ENCODE measurements at places on chromosomes 11 and 22.
A peak's percentile ranks its signal among the peaks of the same experiment; 100 is the strongest.

GRCh38 chr11:111352935-111353710, 26.0 kb downstream of the POU2AF1 start:
- no peak for DNase-seq

DNA sequence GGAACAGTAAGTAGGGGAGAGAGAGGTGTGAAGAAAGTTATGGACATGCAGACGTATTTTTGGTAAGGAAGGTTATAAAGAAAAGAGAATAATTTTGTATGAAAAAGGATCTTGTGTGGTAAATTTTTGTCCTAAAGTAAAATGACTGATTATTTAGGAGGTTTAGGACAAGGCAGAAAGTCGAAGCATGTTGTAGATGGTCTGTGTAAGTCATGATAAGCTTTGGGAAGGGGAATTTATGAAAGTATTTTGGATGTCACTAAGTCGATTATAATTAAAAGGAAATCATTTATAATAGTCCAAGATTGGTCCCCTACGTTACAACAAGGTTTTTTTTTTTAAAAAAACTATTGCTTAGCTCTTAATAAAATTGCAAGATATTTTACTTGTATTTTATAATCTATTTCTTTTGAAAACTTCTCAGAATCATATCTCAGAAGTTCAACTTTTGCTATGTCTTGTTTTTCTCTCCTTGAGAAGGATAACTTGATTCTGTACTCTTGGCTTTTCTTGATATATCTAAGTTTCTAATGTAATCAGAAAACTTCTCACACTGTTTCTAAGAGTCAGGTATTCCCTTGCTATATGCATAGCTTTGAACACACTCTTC, 10.9 kb upstream of the CABP2 start:
- DNase-seq: no peak

DNA sequence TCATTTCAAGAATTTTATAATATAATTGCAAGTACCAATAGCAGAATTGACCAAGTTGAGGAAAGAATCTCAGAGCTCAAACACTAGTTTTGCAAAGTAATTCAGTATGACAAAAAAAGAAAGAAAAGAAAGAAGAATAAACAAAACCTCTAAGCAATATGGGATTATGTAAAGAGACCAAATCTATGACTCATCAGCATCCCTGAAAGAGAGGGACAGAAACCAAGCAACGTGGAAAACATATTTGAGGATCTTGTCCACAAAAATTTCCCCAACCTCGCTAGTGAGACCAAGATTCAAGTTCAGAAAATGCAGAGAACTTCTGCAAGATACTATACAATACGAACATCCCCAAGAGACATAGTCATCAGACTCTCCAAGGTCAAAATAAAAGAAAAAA, 203.7 kb upstream of the DDI1 start:
- DNase-seq: no peak

GRCh38 chr11:76327202-76327601, 53.7 kb downstream of the THAP12 start:
- no peak for DNase-seq

GRCh38 chr11:8910649-8911026, 351 bp upstream of the AKIP1 start:
- no peak for DNase-seq

- no peak for DNase-seq
These were observed 20.6 kb upstream of the RAB1B start for GRCh38 chr11:66247801-66248200.

- DNase-seq: peak; percentile 52
These were observed 2.4 kb downstream of the PGR start for GRCh38 chr11:101127197-101127698.

- DNase-seq: no peak
These were observed 6.2 kb downstream of the CHST1 start for GRCh38 chr11:45659031-45659817.

GRCh38 chr11:57054817-57055216, 66.1 kb downstream of the OR5AK2 start:
- no peak for DNase-seq

- DNase-seq: peak; percentile 82
These were observed 142.9 kb downstream of the CRYBB2 start for GRCh38 chr22:25362215-25362882.

DNA sequence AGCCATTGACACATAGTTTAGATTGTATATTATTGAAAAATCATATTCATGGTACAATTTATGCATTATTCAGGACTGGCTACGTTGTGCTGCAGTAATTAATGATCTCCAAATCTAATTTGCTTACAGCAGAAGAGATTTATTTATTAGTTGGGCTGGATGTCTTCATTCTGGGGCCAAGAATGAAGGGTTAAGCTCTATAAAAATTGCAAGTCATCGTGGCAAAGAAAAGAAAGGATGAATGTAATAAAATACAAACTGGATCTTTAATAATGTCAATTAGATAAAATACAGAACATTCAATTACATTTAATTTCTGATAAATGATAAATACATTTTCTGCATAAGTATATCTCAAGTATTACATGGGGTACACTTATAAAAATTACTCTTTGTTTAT, 151.8 kb upstream of the ANO5 start:
- no peak for DNase-seq

DNA sequence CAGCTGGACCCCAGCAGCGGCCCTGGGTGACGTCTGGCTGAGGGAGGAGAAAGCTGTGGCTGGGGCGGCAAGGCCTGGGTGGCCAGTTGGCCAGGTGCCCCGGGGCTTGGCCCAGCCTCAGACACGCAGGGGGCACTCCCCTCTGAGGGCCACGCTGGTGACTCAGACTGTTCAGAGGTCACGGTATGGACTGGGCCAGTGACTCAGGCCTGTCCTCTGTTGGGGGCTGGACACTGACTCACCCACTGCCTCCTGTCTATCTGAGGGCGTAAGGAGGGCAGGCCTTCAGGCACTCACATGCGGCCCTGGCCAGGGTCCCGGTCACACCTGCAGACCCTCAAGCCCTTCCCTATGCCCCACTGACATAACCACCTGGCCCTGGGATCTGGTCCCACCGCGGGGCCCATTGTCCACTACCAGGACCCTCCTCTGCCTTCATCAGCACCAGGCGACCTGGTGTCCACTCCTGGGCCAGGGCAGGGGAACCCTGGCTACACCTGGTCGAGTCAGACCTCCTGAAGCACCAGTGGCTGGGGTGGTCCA, 3.7 kb upstream of the MUC5AC start:
- peak; percentile 45 for DNase-seq

- DNase-seq: no peak
These were observed 206.7 kb downstream of the SBF2 start for GRCh38 chr11:10087186-10087922.

GRCh38 chr11:129698212-129698611, 117.4 kb upstream of the TMEM45B start:
- DNase-seq: no peak

GRCh38 chr11:30342736-30343166, 19.8 kb downstream of the ARL14EP start:
- DNase-seq: no peak

DNA sequence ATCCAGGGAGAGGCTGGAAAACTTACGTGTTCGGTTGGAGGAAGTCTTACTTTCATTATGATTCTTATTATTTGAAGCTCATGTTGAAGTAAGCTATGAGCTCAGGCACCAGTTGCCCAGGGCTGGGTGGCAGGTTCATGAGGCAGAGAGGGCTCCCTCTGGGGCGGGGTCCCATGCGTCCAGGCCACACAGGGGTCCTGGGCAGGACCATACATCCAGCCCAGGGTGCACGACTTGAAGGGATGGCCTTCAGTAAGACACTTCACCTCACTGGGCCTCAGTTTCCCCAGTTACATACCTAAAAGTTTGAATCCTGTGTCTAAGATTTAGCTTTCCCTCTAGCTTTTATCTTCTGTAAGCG, 107.3 kb upstream of the B3GAT1 start:
- no peak for DNase-seq

- DNase-seq: no peak
These were observed 10.6 kb upstream of the AIFM3 start for GRCh38 chr22:20956258-20957101.

DNA sequence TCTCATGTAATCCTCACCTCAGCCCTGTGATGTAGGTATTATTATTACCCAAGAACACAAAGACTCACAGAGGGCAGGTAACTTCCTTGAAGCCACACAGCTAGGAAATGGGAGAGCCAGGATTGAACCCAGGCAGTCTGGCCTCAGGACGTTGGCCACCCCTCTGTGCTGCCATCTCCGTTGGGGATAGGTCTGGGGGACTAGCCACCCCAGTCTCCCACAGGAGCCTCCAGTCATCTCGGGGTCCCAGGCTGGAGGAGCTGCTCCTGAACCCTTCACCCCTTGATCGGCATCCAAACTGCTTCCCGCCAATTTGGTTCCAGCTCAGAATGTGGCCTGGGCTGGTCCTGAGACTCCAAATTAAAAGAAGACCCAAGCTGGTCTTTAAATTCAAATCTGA, 10.4 kb upstream of the TCF20 start:
- DNase-seq: no peak

DNA sequence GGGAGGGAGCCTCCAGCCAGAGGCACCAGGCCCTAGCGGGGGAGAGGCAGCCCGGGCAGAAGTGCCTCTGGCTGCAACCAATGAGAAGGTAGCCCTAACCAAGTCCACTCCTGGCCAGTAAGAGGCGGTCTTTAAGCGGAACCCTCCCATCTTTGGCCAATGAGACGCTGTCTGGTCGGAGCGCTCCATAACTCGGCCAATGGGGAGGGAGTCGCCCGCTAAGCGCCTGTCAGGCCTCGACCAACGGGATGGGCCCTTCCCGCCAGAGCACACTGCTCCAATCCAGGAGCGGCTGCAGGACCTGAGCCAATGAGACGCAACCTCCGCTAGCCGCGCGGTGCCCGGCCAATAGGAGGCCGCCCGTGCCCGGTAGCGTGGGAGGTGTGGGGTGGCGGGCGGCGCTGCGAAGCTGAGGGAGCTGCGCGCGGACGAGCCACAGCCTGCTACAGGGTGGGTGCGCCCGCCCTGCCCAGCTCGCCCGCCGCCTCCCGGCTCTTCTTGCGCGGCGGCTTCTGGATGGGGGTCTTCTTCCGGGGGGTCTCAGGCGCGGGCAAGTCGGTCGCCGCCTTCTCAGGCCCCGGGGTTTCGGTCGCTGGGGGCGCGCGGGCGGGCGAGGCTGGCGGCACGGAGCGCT, 12.6 kb downstream of the SCARF2 start:
- DNase-seq: peak; percentile 77

GRCh38 chr22:32005453-32005852, 37.6 kb upstream of the SLC5A1 start:
- DNase-seq: no peak

DNA sequence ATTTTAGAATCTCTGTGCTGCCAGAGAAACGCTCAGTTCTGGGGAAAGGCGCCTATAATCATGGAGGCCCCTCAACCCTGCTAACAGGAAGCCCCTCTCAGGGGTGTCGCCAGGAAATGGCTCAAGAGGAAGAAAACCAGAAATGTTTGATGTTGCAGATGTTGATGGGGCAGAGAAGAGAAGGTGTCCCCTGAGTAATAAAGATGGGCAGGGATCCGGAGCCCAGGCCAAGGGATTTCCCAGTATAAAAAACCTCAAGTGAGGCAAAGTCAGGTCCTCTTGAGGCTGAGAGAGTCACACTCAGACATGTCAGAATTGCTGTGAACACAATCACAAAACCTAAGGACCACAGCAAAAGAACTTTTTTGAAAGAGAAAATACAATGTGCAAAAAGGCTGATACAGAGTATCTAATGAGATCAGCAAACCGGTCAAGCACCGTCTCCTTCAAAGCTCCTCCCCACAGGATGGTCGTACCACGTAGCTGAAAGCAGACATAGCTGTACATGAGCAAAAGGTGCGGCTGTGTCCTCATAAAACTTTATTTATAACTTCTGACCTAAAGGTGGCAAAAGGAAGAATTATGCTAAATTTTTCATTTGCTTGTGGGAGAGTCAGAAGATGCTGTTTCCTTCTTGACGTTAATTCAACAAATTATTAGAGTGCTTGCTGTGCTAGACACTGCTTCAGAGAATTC, 12.2 kb downstream of the MOV10L1 start:
- DNase-seq: no peak

DNA sequence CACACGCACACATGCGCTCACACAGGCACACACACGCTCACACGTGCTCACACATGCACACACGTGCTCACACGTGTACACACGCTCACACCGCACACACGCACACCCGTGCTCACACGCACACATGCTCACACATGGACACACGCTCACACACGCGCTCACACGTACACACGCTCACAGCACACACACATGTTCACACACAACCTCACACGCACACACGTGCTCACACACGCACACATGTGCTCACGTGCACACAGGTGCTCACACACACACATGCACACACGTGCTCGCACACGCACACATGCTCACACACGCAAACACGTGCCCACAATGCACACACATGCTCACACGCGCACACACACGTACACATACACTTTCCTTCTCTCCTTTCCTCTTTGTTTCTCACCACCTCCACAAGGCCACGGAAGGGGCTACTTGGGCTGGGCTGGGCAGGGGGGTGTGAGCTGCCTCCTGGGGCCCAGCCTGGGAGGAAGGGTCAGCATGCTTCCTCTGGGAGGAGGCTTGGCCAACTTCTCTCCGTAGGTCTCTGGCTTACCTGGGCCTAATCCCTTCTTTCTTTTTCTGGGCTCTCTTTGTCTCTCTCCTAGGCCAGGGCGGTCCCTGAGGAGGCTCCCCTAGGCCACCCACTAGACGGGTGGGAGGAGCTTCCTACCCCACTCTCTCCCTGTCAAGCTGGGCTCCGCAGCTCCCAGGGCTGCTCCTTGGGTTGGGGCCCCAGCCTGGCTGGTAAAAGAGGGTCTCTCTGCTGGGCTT, 34.5 kb upstream of the PARVG start:
- no peak for DNase-seq

- DNase-seq: peak; percentile 81
These were observed 37.3 kb upstream of the SLC22A12 start for GRCh38 chr11:64553554-64554201.

DNA sequence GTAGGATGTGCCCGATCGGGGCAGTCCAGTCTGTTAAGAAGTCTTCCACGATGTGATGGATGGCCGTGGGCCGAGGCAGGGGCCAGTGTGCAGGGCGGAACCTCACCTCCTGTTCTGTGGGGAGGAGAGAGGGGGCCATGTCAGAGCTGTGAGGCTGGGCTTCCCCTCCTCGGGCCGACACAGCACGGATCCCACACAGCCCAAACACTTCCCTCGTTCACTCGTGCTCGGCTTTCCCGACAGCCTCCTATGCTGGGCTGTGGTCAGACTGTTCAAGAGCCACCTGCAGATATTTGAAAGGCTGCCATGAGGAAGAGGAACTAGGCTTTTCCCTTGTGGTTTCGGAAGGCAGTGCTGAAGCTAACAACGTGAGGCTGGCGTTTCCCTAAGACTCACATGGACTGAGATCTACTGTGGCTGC, 12.3 kb upstream of the TXN2 start:
- DNase-seq: no peak

- no peak for DNase-seq
These were observed 240.5 kb upstream of the FAT3 start for GRCh38 chr11:91984033-91984584.

GRCh38 chr11:60498399-60498798, 5.8 kb downstream of the MS4A12 start:
- no peak for DNase-seq

DNA sequence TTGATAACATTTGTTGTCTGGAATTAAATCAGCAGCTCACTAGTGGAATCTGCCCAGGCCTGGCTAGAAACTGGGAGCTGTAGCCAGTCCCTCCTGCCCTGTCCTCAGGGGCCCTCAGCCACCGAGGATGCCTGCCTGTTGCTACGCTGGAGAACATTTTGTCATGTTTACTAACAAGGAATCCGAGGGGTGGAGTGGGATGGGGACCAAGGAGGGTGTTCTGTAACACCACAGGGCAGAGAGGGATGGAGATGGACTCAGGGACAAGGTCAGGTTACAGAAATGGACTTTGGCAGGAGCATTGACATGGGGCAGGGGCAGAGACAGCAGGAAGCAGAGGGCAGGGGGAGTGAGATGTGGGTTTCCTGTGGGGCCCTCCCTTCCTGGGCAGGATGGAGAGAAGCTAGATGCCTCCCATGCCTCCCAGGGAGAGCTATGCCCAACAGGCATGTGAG, 45.8 kb upstream of the AMPD3 start:
- no peak for DNase-seq

All from right forelimb (tissue), 1 donor.